Islet precursor cell (in vitro differentiated cells): ENCODE measurements at places on chromosomes 3 and 15.
A peak's percentile ranks its signal among the peaks of the same experiment; 100 is the strongest.

DNA sequence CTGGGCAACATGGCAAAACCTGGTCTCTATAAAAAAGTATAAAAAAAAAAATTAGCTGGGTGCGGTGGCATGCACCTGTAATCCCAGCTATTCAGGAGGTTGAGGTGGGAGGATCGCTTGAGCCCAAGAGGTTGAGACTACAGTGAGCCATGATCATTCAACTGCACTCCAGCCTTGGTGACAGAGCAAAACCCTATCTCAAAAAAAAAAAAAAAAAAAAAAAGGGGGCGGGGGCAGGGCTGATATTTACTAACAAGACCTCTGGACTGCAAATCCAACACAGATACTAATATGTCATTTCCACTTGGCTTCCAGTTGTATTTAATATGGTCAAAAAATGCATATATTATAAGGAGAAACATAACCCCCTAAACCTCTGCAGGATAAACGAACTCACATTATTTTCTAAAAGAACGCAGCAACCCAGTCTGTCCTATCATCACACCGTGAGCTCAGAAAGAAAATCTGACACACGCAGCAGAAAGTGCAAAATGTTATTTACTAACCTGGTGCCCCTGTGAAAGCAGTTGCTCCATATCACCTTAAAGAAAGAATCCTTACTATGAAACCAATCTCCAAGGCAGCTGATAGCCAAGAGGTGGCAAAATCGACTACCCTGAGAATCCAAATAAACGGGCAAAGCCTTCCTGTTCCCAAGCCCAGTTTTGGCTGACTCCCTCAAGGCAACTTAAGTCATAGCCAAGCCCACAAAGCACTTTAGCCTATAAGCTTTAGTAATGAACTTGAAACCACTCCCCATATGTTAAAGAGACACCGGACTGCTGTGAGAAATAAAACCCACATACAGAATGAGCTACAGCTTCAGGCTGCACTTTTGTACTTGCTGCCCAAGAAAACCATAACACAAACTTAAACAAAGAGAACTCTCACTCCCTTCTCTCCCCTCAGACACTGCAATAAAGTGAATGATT is 39.3 kb downstream of the PLD1 start:
- DNase-seq: peak; percentile 74

GRCh38 chr3:194689493-194689944 is 3.8 kb downstream of the FAM43A start:
- no peak for DNase-seq

- DNase-seq: no peak
These were observed 151.4 kb downstream of the OTOL1 start for GRCh38 chr3:161647936-161648470.

- DNase-seq: peak; percentile 71
These were observed 64.3 kb downstream of the FNDC3B start for GRCh38 chr3:172103724-172104123.

DNA sequence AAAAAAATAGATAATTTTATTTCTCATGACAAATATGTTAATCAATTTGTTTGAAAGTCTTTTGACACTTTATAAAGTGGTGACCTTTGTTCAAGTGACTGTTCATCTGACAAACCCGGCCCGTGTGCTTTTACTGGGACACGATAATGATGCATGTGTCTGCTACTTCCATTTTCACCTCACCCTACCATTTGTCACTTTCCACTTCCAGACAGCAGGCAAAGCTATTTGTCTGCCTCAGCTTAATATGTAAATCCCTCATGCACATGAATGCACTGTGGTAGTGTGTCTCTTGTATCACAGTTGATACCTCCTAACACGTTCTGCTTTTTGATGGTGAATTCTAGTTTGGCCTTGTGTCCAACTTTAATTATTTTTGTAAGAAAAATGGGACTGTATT is 204.3 kb downstream of the BBX start:
- DNase-seq: no peak

DNA sequence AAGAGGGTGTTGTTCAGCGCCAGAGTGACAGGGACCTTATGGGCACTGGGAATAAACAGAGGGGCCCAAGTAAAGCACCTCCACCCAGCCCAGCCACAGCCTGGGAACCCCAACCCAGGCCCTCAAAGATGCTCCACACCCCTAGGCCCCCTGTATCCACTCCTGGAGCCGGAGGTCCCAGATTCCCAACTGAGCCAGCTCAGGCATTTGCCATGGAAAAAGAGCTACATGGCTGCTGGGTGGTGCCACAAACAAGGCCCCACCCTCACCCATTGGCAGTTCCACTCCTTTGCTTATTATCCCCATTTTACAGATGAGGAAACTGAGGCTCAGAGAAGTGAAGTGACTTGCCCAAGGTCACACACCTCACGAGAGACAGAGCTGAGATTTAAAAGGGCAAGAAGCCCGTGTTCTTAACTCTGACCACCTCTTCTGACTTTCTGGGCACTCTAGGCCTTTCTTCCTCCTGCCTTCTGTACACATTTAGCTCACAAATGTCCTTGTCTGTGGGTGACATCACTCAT is 16.9 kb downstream of the ANPEP start:
- DNase-seq: no peak

- DNase-seq: no peak
These were observed 8.3 kb downstream of the SETD5 start for GRCh38 chr3:9405756-9406155.

DNA sequence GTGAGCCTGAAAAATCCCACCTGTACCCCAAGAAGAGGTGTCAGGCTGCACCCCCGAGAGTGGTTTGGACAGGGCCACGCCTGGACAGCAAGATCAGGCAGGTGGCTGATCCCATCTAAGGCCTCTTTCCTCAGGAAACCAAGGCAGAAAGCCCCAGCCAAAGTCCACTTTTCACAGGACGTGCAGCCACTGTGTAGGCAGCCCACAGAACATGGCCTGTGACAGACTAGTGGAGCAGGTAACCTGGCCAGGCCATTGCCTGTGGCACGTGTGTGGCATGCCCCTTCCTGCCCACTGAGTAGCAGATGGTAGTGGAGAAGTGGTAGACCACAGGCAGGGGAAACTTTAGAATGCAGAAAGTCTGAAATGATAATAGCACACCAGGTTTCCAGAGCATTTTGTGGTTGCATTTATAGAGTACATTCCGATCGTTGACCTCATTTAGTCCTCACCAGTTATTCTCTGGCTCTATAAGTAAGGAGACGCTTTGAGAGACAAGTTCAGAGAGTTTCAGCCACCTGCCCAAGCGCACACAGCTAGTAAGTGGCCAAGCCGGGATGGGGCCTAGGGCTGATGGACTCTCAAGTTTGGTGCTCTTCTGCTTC is 68.7 kb downstream of the AAGAB start:
- no peak for DNase-seq

- peak; percentile 72 for DNase-seq
These were observed 31.9 kb downstream of the NCK1 start for GRCh38 chr3:136893848-136894443.

- DNase-seq: peak; percentile 20
These were observed 443.7 kb downstream of the NR2F2 start for GRCh38 chr15:96774216-96774615.

DNA sequence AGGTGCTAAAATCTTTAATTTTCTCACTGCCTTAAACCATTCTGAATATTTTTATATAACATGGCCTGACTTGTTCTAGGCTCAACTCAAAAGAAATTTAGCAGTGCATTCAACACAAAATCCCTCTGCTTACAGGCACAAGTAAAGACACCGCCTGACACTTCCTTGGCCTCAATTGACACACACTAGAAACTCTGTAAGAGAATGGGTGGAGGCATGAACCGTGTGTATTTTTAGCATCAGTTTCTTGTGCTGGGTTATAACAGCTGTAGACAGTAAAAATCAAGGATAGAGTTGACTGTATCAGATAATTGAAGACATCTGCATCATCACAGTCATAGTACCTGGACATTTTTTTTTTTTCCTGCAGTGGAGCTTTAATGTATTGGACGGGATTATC is 54.3 kb downstream of the SLC9A9 start:
- no peak for DNase-seq

DNA sequence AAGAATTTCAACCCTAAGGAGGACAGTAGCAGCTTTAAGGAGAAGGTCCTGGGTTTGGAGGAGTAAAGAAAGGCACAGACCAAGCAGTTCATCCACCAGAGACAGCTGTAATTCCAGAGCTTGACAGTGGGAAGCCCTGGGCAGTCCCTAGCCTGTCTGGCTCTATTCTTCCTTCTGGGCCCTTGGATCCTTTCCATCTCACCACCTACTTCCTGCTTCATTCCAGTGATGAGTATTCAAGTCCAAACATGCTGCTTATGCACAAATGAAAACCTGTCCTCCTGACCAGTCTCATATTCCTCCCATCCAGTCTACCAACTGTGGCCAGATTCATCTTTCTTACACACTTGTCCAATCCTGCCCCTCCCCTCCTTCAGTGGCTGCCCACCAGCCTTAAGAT is 171.4 kb downstream of the CNTN3 start:
- no peak for DNase-seq

DNA sequence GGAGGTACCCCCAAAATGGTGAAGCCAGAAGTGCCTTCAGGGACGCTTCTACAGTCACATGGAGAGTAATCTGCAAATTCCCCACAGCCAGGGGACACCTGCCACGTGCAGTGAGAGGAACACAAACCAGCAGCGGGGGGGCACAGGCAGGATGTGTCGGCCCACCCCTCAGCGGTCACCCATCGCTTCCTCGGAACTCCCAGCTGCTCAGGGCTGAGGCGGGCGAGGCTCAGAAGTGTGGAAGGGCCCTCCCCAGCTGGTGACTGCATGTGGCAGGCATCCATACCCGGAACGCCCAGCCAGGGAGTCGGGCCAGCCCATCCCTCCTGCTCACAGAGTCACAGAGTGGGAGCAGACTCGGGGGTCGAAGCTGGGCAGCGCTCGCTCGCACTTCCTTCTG is 63.7 kb downstream of the SLC12A8 start:
- peak; percentile 75 for DNase-seq

- peak; percentile 92 for DNase-seq
These were observed 11.4 kb upstream of the CSPG4 start for GRCh38 chr15:75723847-75724660.

GRCh38 chr15:71362987-71363968 is 248.0 kb downstream of the THSD4 start:
- DNase-seq: no peak
